Stimulated activated CD4-positive, alpha-beta T cell treated with anti-CD3 and anti-CD28 coated beads, Interleukin-1b, Interleukin-23, amount 100 ng/mL, for 1 hour (primary cell): ENCODE measurements at places on chromosomes 2 and 18.

DNA sequence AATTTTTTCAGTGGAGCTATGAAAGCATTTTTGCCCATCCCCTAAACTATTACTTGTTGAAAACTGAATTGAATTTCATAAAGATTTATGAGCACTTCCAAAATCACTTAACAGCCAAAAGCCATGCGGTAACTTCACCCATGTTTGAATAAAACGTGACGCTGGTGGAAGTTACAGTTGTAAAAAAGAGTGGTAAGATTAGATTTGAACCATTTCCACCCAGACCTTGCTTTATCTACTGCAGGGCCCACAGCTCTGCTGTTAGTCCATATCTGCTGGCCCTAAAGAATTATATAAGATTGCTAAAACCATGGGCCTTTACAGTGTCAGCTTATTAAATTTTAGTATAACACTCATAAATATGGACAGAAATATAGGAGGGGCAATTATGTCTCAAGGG, 15.5 kb upstream of the ITGA4 start:
- no peak for DNase-seq

DNA sequence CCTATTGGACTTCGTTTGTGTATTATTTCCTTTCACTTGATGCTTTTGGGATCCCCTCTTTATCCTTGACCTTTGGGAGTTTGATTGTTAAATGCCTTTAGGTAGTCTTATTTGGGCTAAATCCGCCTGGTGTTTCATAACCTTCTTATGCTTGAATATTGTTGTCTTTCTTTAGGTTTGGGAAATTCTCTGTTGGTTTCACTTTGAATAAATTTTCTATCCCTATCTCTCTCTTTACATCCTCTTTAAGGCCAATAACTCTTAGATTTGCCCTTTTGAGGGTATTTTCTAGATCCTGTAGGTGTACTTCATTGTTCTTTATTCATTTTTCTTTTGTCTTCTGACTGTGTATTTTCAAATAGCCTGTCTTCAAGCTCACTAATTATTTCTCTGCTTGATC, 354.7 kb downstream of the PARD3B start:
- no peak for DNase-seq

- DNase-seq = no peak
Observed at GRCh38 chr18:3623769-3624545, 174.0 kb downstream of the TGIF1 start.

DNA sequence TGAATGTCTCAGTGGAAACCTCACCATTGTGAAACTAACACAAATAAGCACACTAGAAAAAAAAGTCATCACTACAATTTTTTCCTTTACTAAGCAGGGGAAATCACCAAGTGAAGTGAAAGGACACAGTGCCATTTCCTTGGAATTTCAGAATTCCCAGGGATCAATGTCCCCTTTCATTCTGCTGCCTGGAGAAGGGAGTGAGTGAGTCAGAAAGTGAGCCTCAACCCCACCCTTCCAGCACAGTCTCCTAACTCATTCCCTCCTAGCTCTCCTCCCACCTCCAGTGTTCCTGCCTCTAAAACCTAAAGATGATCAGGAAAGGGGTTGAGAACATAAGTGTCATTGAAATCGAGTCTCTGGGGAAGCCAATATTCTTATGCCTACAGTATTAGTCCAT, 608.5 kb downstream of the RNF144A start:
- no peak for DNase-seq

GRCh38 chr2:187174582-187174981, 273.5 kb downstream of the CALCRL start:
- DNase-seq = no peak

GRCh38 chr2:182946958-182947369, 80.5 kb upstream of the FRZB start:
- DNase-seq = no peak

GRCh38 chr2:97870396-97870843, 125.3 kb downstream of the TMEM131 start:
- no peak for DNase-seq

GRCh38 chr2:85800586-85800985, 46.8 kb downstream of the ATOH8 start:
- DNase-seq = no peak

DNA sequence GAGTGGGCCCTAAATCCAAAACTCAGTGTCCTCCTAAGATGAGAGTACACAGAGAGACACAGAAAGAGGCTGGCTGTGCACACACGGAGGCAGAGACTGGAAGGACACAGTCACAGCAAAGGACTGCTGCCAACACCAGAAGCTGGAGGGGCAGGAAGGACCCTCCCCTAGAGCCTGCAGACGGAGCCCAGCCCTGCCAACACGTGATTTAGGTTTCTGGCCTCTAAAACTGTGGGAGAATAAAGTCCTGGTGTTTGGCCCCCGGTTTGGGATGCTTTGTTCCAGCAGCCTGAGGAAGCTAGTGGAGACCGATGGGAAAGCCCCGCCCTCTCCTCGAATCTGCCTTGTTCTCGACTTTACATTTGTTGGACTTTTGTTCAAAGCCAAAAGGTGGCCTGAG, 10.6 kb downstream of the CNDP1 start:
- no peak for DNase-seq

DNA sequence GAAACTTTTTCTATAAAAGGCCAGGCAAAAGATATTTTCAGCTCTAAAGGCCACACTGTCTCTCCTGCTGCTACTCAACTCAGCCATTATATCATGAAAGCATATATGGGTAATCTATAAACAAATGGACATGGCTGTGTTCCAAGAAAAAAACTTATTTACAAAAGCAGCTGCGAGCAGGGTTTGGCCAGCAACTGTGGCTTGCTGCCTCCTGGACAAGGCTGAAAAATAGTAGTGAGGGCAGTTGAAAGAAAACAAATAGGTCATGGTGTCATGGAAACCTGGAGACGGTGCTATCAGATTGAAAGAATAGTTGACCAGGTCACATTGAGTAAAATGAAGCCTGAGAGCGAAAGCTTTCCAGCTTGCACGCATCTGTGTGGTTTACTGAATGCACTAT, 89.2 kb upstream of the LRATD1 start:
- no peak for DNase-seq

DNA sequence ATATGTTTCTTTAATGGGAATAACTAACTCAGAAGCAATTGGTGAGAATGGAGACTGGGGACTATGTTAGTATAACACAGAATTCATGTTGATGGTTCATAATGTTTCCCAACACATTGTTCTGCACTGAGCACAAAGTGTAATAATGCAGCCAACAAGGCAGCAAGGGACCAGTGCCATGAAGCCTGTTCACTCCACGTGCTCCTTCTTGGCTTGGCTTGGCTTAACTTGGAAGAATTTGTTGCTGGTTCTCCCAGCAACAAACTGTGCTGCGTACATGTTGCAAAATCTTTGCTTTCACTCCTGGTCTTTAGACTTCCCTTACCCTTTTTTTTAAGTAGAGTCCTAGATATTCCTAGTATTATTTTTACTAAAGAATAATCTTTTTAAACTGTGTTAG, 129.7 kb downstream of the MAP3K20 start:
- DNase-seq = no peak

DNA sequence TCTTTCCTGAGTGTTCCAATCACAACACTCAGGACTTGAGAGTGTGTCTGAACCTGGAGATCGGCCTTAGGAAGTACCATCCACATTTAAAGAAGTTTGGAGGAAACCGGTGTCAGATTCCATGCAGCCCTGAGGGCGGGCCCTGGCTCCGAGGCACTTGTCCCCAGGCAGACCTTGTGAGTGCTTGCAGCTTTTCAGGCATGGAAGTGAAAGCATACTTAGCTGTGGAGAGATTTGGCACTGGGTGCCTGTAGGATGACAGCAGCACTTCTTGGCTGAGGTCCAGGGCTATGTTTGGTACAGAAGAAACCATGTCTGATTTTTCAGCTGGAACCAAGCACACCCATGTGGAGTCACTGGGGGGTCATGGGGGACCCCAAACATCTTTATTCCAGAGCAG, 230.8 kb downstream of the SEPTIN10 start:
- DNase-seq = no peak

GRCh38 chr2:66987733-66988132, 409.4 kb upstream of the ETAA1 start:
- no peak for DNase-seq

- no peak for DNase-seq
Observed at GRCh38 chr2:222052934-222053367, 245.8 kb downstream of the PAX3 start.
